Hematopoietic multipotent progenitor cell treated with erythropoietin and hydrocortisone succinate and interleukin-3 and kit ligand, for 17 days (in vitro differentiated cells): ENCODE measurements at places on chromosomes 3 and 15.

- DNase-seq, result no peak
Measured at GRCh38 chr3:146834917-146835316, 229.8 kb upstream of the PLSCR5 start.

- DNase-seq, result no peak
Measured at GRCh38 chr3:30347679-30348216, 258.7 kb upstream of the TGFBR2 start.

DNA sequence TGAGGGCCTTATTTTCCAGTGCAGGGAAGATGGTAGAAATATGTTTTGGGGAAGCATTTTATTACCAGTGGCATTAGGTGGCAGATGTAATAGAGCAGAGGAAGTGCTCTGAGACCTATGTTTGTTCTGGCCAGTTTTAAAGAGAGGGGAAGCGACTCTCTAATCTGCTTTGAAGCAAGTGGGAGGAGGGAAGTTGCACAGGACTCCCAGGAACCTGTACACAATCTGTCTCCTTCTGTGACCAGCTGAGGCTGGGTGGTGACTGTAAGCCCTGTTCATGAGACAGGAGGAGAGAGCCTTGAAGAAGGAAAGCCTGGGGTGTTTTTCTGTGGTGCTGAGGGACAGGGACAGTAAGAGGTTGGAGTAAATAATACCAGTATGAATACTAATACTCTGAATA is 60.5 kb downstream of the LPP start:
- DNase-seq, result no peak

GRCh38 chr15:77406846-77407245 is 13.1 kb downstream of the PEAK1 start:
- DNase-seq, result no peak
